Memory B cell (primary cell): ENCODE measurements at places on chromosomes 5 and 9.

- DNase-seq = no peak
Measured at GRCh38 chr9:36858805-36859375, 175.2 kb downstream of the PAX5 start.

GRCh38 chr5:138736293-138736692, 16.9 kb upstream of the CTNNA1 start:
- DNase-seq = no peak

- no peak for DNase-seq
Measured at GRCh38 chr5:154087260-154087659, 48.5 kb downstream of the MFAP3 start.

GRCh38 chr5:143405063-143405848, 1.8 kb upstream of the NR3C1 start:
- DNase-seq = peak; percentile 93

DNA sequence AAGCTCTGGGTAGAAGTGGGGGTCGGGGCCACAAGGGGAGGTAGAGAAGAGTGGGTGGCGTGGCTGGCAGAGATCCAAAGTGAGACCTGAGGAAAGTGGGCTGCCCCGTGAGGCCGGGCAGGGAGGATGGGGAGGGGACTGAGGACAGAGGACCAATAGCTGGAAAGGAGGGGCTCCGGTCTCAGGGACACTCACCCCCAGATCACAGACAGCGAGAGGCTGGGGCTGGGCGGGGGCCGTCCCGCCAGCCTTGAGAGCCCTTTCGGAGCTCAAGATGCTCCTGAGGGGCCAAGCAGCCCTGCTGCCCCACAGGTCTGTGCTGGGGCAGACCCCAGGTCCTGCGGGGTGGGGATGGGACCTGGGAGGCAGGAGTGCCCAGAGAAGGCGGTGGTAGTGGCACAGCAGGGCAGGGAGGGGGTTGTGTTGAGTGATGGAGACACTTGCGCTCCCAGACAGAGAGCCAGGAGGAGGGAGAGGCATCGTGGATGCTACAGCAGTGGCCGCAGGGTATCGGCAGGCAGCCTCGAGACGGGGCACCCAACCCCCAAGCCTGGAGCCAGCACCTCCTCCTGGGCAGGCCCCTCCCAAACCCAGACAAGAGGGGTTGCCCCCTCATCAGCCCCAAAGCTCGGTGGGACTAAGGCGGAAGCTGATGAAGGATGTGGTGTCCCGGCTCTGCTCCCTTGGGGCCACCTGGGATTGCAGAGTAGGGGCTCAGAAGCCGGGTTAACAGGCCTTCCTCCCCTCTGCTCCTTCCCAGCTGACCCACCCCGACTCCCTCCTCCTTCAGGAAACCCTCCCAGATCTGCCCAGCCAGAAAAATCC, 3.4 kb downstream of the SARDH start:
- no peak for DNase-seq

- no peak for DNase-seq
Measured at GRCh38 chr5:8340739-8341344, 471.9 kb downstream of the MTRR start.

GRCh38 chr5:139494832-139495231, 12.3 kb upstream of the STING1 start:
- DNase-seq = no peak

- no peak for DNase-seq
Measured at GRCh38 chr9:98231770-98232478, 23.5 kb downstream of the TBC1D2 start.

GRCh38 chr9:122056484-122056883, 36.6 kb downstream of the TTLL11 start:
- no peak for DNase-seq

DNA sequence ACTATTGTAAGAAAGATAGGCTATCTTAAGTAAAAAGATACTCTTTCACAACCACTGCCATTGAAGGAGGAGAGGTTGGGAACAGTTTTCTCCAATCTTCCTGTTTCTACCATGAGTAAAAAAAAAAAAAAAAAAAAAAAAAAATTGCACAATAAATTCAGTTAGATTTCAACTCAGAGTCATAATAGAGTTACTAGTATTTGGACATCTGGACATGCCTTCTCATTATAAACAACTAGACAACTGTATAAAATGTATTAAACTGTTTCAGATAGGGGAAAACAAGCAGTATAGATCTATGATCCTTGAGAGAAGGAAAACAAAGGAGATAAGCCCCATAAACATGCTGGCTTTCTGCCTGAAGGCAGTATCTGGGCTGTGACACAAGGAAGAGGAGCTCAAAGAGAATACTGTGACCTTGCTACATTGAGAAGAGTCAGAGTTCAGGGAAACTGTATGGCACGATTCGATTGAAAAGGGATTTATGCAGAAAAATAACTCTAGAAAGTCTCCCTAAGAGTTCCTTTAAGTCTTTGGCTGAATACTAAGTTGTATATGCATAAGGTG, 249.2 kb upstream of the POU5F2 start:
- DNase-seq = no peak

DNA sequence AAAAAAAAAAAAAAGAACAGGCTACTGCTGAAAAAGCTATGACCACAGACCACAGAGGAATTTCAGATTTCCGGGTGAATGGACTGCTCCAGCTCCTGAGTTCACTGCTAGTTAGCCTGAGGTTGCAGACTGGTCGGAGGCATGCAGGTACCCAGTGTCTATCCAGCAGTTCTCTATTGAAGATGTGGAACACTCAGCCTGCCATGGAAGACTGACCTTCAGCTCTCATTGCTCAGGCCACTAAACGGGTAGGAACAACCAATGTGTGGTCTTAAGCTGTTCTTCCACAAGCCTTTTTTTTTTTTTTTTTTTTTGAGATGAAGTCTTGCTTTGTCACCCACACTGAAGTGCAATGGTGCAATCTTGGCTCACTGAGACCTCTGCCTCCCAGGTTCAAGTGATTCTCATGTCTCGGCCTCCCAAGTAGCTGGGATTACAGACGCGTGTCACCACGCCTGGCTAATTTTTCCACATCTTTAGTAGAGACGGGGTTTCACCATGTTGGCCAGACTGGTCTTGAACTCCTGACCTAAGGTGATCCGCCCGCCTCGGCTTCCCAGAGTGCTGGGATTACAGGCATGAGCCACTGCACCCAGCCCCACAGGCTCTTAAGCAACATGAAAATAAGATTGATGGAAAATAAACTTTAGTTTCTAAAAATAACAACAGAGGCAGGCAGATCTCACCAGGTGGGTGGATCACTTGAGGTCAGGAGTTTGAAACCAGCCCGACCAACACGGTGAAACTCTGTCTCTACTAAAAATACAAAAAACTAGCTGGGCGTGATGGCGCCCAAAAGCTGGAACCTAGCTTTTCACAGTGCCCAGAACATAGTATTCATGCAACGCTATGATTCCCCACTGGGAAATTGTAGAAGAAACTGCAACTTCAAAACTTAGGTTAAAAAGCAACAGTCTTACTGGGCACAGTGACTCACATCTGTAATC, 20.0 kb upstream of the NPM1 start:
- DNase-seq = no peak

- DNase-seq = no peak
Measured at GRCh38 chr5:83488271-83488670, 16.7 kb downstream of the VCAN start.

GRCh38 chr9:114452219-114453165, 52.8 kb downstream of the WHRN start:
- DNase-seq = peak; percentile 66

- DNase-seq = no peak
Measured at GRCh38 chr5:57302643-57303042, 128.8 kb downstream of the GPBP1 start.

DNA sequence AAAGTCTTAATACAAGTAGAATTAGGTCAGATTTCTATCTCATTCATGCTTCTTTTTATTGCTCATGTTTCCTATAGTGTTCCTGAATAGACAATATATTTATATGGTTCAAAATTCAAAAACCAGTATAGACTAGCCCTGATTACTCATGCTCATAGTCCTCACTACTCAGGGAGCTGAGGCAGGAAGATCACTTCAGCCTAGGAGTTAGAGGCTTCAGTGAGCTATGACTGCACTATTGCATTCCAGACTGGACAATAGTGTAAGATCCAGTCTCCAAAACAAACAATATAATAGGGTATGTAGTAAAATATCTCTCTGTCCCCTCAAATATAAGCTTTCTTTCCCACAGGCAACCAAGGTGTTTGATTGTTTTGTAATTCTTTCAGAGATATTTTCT, 2.4 kb downstream of the ANKRD31 start:
- DNase-seq = no peak
